ENCODE measurements at places on chromosomes 16 and 17.

DNA sequence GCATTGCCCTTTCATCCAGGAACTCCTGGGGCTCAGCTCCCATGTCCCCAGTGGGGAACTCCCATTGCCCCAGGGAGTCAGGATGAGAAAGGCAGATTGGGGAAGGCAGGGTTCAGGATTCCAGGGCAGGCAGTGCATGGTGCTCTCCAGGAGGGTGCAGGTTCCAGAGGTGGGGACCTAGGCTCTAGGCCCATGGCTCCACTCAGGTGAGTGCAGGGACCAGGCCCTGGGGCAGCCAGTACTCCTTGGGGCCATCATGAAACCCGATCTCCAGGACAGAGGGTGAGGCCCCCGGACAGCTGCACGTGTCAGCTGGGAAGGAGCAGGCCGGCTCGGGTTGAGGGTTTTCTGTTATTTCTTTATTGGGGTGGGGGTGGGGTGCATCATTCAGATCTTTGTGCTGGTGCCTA is 1.3 kb upstream of the MTSS2 start:
- DNase-seq: no peak

DNA sequence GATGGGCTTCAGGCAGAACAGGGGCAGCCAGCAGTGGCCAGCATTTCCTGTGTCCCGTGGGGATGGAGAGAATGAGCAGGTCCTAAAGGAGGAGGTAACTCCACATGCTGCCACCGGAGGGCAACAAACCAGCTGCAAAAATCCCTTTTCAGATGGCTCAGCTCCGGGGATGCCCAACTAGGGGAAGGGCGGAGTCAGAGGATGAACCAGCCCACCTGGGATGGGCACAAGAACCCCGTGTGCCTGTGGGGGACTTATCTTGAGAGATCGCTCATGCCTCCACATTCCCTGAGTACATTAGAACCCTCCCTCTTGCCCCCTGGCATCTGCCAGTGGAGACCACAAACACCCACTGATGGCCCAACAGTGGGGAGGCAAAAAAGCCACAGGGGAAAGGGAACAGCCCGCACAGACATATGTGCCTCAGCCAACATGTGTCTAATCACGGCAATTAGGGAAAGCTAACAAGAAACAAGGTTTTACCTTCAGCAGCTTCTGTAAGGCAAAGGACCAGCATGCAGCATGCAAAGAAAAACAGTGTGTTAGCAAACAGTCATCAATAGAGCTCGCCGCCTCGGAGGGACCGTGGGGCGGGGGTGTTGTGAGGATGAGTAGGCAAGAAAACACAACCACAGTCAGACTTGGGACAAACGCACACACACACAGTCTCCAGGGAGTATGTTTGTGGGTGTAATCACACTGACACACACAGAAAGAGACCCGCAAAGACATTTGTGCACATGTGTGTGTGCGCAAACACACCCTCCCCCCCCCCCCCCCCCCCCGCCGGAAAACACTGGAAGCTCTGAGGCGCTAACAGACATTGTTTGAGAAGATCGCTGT is 64.0 kb downstream of the MYO18A start:
- DNase-seq: peak; percentile 83

DNA sequence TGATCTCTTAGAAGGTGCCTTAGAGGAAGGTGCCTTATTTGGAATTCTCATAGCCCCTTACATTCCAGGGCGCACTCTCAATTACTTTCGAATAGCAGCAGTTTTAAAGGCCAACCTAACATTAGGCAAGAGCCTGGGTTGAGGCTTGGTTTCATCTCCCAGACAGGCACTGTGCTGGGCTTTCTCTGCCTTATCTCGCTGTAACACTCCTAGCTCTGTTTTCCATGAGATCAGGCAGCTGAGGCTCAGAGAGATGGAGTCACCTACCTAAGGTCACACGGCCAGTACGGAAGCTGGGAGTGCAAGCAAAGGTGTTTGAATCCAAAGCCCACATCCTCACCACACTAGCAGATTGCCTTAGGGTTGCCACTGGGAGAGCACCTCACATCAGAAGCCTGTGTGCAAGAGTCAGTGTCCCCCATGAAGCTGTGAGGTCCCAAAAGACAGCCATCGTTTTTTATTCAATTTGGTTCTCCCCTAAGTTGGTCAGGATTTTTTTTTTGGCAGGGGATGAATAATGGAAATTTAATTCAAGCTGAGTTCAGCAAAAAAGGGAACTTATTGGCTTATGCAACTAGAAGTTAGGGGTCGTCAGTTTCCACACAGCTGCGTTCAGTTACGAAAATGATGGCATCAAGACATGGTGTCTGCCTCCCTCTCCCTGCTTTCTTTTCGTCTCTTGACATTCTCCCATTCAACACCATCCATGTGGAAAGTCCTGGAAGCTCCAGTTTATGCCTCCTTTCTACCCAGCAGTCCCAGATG is 206.4 kb downstream of the KATNIP start:
- DNase-seq: no peak

DNA sequence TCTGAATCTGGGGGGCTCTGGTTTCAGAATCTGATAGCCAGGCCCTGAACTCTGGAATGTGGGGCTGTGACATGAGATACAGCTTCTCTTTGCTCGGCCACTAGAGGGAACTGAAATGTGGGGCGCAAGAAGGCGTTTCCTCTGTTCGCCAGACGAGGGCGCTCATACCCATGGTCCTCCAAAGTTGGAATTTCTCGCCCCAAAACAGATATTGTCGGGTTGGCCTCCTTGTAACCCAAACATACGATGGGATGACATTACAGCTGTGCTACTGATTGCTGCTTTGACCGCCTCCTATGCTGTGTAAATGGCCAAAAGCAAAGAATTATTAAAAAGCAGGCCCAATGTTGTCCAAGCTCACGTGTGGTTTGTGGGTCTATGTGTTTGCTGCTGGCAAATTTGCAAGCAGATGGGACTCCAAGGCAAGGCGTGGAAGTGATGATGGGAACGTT is 13.1 kb upstream of the MSI2 start:
- DNase-seq: peak; percentile 74

GRCh38 chr17:75371339-75371738 is 34.1 kb downstream of the GRB2 start:
- no peak for DNase-seq

DNA sequence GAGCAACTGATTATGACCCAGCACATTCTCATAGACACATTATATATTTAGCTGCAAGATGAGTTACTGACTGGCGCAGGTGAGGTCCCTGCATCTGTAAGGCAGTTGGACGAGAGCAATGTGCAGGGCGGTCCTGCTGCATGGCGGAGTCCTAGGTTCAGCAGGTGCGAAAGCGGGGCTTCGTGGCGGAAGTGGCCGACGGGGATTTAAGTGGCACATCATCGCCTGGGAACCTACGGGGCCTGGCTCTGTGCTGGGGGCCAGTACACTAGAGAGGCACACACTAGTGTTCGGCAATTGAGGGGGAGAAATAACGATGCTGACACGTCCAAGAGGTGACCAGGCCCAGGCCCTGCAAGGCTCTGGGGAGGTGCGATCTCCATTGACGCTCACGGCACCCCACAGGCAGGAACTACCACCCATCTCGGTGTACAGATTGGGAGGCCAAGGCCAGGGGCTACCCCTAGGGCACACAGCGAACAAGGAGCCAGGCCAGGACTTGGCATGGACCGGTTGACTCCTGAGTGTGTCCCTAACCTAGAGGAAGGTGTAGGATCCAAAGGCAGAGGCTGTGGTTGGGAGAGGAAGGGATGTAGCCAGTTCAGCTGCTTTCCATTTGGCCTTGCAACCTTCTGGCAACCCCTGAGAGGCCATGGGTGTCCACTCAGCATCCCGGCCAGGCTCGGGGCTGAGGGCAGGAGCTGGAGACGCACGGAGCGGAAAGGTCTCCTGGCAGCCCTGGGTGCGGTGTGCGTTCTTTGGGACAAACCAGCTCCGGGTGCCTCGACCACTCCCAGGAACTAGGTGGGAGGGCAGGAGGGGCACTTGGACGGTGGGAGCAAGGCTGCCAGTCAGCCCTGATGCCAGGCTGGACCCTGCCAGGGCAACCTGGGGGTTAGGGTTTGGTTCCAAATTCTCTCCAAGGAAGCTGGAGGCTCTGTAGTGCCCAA is 103.9 kb upstream of the CREBBP start:
- no peak for DNase-seq

- no peak for DNase-seq
These were observed 26.9 kb downstream of the SOCS3 start for GRCh38 chr17:78332991-78333390.

DNA sequence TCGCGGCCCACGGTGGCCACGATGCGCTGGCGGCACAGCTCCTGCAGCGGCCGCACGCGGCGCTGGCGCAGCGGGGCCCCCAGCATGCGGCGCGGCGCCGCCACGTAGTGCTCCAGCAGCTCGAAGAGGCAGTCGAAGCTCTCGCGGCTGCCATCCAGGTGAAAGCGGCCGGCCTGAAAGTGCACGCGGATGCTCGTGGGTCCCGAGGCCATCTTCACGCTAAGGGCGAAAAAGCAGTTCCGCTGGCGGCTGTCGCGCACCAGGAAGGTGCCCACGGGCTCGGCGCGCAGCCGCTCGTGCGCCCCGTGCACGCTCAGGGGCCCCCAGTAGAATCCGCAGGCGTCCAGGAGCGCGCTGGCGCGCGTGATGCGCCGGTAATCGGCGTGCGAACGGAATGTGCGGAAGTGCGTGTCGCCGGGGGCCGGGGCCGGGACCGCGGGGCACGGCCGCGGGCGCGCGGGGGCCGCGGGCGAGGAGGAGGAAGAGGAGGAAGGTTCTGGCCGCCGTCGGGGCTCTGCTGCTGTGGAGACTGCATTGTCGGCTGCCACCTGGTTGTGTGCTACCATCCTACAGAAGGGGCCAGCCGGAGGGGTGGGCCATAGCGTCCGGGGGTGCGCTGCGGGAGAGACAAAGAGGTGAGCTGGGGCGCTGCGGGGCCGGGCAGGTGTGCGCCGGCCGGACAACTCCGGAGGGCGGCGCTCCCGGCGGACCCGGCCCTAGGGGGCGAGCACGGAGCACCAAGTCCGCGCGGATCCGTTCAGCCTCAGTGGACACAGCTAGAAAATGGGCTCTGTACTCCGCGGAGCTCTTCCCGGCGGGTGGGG is 879 bp downstream of the SOCS1 start:
- DNase-seq: peak; percentile 36

DNA sequence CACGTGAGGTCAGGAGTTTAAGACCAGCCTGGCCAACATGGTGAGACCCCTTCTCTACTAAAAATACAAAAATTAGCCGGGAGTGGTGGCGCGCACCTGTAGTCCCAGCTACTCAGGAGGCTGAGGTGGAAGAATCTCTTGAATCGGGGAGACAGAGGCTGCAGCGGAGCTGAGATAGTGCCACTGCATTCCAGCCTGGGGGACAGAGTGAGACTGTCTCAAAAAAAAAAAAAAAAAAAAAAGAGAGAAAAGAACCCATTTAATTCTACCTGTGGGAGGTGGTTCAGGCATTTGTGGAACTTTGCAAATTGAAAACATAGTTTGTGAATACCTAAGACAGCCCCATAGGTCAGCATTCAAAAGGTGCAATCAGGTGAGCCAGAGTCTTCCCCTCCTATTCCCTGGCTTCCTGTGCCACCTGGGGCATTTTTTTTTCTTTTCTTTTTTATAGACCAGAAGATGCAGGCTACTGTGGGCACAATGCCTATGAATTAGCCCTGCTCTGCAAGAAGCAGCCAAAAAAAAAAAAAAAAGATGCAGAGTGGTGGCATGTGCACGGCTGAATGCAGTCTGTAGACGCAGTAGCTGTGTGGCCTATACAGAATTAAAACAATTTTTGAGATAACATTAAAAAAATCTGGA is 9.1 kb upstream of the SOCS3 start:
- no peak for DNase-seq

DNA sequence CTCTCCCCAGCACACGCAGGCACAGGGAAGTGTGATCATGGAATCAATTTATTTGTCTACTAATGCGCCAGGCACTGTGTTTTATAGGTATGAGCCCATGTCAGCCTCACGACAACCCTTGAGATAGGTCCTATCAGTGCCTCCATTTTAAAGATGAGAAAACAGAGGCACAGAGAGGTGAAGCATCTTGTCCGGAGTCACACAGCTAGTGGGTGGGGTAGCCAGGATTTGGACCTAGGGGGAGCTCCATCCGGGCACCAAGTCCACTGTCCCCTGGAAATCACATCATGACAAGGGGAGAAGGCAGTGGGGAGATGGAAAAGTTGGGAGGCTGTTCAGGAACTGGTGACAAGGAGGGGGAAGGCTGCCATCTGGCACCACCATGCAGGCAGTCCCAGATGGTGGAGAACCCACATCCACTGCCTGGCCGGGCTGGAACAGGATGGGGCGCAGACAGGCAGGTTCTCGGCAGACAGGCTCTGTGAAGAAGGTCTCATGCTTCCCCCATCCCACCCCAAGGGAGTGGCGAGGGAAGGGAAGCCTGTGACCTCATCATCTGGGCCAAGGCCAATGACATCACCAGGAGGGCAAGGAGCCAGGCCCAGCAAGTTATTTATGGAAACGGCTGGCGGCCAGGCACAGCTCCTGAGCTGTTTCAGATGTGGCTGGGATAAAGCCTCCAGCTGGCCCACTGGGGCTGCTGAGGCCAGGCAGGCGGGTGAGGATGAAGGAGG is 126.0 kb upstream of the SDK2 start:
- DNase-seq: no peak

GRCh38 chr17:66372182-66372581 is 69.8 kb downstream of the PRKCA start:
- no peak for DNase-seq

- DNase-seq: no peak
These were observed 7.9 kb downstream of the GNAO1 start for GRCh38 chr16:56199164-56199563.

- no peak for DNase-seq
These were observed 50.2 kb downstream of the SDK2 start for GRCh38 chr17:73594025-73594424.

GRCh38 chr17:82226809-82227628 is 1.8 kb upstream of the SLC16A3 start:
- DNase-seq: no peak

- DNase-seq: no peak
These were observed 139.6 kb upstream of the SALL1 start for GRCh38 chr16:51290442-51291285.

GRCh38 chr16:85321509-85322271 is 209.4 kb upstream of the CIBAR2 start:
- no peak for DNase-seq

- no peak for DNase-seq
These were observed 23.6 kb downstream of the C16orf87 start for GRCh38 chr16:46807336-46807735.

- no peak for DNase-seq
These were observed 20.1 kb downstream of the MRPL45 start for GRCh38 chr17:38317081-38317480.

DNA sequence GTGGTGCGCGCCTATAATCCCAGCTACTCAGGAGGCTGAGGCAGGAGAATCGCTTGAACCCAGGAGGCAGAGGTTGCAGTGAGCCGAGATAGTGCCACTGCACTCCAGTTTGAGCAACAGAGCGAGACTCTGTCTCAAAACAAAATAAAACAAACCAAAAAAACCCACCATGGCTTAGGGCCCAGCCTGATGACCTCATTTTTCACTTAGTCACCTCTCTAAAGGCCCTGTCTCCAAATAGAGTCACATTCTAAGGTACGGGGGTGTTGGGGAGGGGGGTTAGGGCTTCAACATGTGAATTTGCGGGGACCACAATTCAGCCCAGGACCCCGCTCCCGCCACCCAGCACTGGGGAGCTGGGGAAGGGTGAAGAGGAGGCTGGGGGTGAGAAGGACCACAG is 1.4 kb upstream of the STH start:
- no peak for DNase-seq

All from NCI-H748 treated with DMSO at 0.1 percent for 48 hours (cell line).